ENCODE measurements at places on chromosomes 3 and 15.

DNA sequence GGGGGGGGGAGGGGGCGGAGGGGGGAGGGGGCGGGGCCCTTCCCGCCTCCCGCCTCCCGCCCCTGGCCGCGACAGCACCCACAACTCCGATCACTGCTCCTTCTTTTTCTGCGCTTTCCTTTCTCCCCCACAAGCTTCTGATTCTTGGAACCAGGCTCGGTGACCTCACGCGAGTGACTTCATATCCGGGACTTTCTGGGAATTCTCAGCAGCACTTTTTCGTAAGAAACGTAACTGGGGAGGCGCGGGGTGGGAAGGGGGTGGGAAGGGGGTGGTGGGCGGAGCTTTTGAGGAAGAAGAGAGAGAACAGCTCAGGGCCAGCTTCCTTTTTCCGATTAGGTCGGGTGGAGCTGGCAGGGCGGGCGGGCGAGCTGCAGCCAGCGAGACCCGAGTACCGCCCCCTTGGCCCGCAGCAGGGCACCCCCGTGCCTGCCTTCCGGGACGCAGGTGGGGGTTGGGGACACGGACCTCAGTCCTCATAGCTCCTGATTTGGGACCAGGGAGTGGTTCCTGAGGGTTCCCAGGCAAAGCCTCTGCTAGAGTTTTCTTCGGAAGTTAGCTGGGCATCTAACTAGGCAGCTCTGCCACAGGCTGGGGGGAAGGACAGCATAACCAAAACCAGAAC is 14.6 kb downstream of the XIRP1 start:
- DNase-seq, result no peak

DNA sequence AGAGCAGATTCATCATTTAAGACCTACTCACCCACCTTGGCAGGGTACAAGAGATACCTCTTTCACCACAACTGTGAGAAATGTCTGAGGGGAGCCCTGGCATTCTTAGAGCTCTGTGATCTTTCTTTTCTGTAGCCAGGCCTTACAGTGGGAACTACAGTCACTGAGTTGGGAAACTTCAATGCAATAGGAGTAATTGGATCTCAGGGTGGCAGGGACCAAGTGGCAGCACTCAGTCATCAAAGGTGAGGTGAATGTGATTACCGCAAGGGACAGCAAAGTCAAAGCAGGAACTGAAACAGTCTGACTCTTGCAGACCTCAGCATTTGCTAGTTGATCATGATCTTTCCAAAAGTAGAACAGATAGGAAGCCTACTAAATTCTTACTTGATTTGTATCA is 7.2 kb upstream of the MCF2L2 start:
- DNase-seq, result no peak

DNA sequence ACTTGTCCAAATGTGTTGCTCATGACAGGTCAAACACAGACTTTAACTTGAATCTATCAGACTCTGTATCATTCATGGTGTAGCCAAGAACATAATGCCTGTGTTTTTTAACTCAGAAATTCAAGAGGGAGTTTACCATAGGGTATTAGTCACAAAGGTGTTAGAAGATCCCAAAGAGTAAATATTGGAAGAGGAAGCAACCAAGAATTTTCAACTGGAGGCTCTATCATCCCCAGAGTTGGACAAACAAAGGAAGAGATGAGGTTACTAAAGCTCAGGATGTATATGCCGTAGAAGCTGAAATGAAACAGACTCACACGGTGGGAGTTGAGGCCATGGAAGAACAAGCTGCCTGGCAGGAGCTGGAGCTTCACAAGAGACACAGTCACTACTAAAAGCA is 116.2 kb upstream of the COL8A1 start:
- no peak for DNase-seq

DNA sequence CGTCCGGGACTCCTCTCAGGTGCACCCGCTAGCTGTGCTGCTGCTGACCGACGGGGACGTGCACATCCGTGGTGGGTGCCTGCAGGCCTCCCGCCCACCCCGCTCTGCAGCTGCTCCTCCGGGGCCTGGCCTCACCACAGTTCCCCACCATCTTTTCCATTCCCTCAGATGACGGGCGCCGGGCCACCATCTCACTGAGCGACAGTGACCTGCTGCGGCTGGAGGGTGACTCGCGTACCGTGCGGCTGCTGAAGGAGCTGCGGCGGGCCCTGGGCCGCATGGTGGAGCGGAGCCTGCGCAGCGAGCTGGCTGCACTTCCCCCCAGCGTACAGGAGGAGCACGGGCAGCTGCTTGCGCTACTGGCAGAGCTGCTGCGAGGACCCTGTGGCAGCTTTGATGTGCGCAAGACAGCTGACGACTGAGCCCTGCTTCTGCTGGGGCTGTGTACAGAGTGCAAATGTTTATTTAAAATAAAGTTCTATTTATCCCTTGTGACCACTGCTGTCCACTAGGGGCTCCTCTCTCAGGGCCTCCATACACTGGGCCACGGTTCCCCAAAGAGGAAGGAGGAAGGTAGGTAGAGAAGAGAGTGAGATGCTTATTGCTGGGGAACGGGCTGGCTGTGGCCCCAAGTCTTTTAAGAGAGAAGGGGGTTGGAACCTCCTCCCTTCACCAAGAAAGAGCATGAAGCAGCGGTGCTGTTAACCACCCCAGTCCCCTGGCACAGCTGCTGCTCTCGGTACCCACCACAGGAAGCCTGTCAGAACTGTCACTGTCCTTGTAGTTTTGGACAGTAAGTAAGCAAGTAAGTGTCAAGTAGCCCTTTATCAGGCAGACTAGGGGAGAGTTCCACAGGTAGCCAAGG is 47.0 kb downstream of the DHX30 start:
- no peak for DNase-seq

DNA sequence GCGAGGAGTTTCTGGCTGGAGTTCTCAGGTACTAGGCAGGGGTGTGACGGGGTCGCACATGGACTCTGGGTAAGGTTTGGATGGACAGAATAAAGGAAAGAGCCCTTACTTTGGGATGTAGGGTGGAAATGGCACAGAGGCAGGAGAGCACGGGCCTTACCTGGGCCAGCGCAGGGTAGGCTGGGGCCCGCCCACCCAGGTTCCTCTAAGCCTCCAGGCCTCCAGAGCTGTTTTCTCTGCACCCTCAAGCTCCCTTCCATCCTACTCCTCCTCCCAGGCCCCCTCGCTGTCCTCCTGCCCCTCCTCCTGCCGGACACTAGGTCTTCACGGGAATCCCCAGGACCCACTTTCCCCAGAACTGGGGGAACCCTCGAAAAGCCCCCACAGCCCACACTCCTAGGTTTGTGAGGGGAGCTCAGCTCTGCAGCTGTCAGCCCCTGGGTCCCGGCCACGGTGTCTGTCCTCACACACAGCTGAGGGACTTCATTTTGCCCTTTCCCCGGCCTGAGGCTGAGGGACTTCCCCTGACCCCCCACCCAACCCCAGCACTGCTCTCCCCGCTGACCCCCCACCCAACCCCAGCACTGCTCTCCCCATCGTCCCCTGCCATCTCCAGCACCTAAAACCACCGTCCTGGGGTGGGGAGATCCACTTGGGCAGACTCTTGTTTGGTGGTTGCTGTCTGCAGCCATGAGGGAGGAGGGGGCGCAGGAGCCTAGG is 53.0 kb upstream of the PCSK6 start:
- DNase-seq, result no peak

DNA sequence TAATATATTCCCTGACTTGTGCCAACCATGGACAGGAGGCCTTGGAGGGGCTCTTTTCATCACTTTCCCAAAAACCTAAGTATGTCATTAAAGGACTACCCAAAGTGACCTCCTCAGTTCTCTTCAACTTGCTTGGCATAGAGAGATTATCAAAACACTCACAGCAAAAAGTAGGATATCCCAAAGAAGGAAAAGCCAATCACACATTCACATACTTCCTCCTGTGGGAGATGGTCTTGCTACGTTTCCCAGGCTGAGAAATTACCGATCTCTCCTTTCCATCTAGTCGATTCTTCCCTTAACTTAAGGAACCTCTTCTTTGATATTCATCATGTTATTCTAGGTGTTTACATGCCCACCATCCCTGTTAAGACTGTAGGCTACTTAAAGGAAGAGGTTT is 9.1 kb downstream of the DPPA4 start:
- no peak for DNase-seq

DNA sequence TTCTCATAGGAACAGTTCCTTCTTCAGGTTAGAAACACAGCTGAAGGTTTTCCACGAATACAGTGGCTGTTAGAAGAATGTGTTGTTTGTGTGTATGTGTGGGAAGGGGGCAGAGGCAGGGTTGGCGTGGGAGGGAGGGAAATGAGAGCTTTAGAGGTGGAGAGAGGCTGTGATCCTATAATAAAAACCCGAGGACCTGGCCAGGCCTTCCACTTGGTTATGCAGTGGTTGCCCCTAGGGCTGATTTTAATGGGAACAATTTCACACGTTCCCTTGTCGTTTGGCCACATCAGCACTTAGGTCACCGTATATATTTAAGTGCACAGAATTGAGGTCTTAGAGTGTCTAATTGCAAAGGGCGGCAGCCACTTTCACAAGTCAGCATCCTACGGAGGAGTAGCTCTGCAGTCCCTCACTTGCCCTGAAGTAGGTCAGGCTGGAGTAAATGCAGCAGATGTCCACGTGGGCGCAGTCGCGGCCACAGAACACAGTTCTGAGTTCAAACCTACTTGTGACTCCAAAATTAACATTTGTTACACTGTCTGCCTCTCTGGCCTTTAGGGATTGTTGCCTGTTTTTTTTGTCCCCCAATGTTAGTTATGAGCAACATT is 85.6 kb downstream of the PDCD6IP start:
- DNase-seq, result no peak

- DNase-seq, result no peak
Measured at GRCh38 chr15:89402518-89402805, 67.8 kb upstream of the POLG start.

DNA sequence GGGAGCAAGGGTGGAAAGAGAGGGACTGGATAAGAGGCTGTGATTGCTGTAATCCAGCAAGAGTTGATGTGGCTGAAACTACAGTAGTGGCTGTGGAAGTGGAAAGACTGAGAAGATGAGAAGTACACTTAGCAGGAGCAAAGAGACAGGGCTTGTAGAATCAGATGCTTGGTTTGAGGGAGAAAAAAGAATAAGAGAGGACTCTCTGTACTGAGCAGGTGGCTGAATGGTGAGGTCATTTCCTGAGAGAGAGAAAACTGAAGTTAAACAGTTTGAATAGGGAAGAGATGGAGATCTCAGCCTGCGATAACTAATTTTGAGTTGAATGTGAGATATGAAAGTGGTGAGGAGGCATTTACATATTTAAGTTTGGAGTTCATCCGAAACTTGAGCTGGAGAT is 95.8 kb upstream of the SLC25A36 start:
- no peak for DNase-seq

- DNase-seq, result no peak
Measured at GRCh38 chr15:78390826-78391225, 47.2 kb upstream of the IREB2 start.

- DNase-seq, result no peak
Measured at GRCh38 chr3:16837602-16838001, 47.2 kb upstream of the PLCL2 start.

DNA sequence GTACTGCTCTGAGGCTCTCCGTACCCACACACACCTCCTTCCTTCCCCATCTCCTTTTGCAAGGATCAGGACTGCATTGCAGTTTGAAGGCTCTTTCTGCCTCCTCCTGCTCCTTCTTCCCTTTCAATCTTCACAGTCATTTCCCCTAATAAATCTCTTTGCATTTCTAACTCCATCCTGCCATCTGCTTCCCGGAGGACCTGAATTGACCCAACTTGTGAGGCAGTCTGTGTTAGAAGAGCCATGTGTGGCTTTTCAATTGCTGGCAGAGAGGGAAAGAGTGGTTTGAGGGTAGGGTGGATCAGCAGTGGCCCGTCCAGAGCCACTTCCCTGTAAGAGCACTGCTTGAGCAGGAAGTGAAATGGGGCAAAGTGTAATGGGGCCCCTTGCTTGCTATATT is 35.8 kb downstream of the ANAPC13 start:
- DNase-seq, result no peak

GRCh38 chr15:99734575-99734974 is 1.3 kb upstream of the LYSMD4 start:
- DNase-seq, result no peak

DNA sequence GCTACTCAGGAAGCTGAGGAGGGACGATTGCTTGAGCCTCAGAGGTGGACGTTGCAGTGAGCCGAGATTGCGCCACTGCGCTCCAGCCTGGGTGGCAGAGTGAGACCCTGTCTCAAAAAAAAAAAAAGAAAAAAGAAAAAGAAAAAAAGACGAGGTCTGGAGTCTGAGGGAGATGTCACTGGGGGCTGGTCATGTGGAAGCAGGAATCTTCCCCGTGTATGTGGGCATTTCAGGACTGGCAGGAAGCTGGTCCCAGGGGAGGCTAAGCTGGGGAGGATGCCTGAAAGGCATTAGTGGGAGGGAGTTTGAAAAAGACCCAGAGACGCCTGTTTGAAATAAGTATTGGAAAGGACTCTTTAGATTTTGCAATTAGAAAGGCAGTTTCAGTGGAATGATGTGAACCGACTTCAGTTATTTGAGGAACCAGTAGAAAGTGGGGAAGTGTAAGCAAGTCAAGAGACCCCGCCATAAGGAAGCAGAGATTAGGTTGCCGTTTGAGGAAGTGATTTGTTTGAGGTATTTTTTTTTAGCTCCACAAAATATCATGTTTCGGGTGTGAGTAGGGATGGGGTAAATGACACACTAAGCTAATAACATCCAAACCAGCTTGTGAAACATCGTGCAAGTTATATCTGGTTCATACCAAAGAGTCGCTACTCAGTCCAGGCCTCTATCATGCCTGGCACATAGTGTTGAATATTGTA is 55.5 kb downstream of the ST6GAL1 start:
- no peak for DNase-seq

DNA sequence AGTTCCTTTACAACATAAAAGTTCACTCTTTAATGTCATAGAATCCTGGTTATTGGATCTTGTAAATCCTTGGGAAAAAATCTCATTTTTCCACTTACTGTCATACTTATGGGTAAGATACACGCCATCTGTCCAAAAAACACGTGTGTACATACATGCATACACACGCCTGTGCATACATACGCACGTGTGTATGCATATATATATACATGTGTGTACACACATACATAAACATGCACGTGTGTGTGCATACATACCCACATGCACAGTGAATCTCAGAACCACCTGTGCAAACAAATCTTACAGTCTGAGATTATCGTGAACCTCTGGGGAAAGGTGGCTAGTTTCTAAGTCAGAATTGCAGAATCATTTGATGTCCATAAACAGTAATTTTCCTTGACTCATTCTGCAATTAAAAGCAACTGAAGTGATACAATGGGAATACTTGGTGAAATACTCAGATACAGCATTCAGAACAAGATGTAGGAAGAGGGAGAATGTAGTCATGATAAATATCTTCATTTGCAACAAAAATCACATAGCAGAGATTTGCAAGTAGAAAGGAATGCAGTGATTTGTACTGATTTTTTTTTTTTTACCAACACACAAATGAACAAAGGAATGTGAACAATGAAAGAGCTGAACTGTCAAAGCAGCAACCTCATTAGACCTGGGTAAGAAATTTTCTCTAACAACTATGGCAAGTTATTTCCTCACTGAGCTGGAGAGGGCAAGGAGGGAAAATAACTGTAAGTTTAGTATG is 160.6 kb upstream of the POU1F1 start:
- no peak for DNase-seq

GRCh38 chr3:26460985-26461384 is 161.6 kb upstream of the LRRC3B start:
- DNase-seq, result no peak

- no peak for DNase-seq
Measured at GRCh38 chr3:7536921-7537320, 676.0 kb downstream of the GRM7 start.

- no peak for DNase-seq
Measured at GRCh38 chr3:45345846-45346580, 42.4 kb upstream of the LARS2 start.

- DNase-seq, result no peak
Measured at GRCh38 chr3:30294241-30294667, 312.1 kb upstream of the TGFBR2 start.

GRCh38 chr15:61749169-61749568 is 311.1 kb downstream of the VPS13C start:
- no peak for DNase-seq

- DNase-seq, result peak; percentile 27
Measured at GRCh38 chr3:194961571-194961970, 275.9 kb downstream of the FAM43A start.
